ENCODE measurements at places on chromosomes 3 and 15. TPM values are rescaled to one million over a fixed set of nuclear protein-coding genes. Genes with fewer than 3 reads are reported as not detected.

Gene PRICKLE2
- total RNA-seq: not detected

Gene HTR3C
- total RNA-seq: not detected

Gene CYP11A1
- not detected for total RNA-seq

Gene CCDC191
- 2.6 TPM for total RNA-seq

Gene FBXW12
- not detected for total RNA-seq

Gene AADACL2
- total RNA-seq: not detected

Gene HGD
- 0.61 TPM for total RNA-seq

Gene SEMA3F
- total RNA-seq: not detected

Gene PLA2G4E
- total RNA-seq: not detected

Gene UBE2Q2
- total RNA-seq: 30.0 TPM

Gene SLITRK3
- total RNA-seq: not detected

Gene TUBGCP4
- total RNA-seq: 26.9 TPM

Gene BCL2A1
- total RNA-seq: 31.0 TPM

Gene LINS1
- total RNA-seq: 96.2 TPM

Gene SQOR
- total RNA-seq: 124 TPM

Gene MESP2
- not detected for total RNA-seq

Gene SLC27A2
- 45.3 TPM for total RNA-seq

Gene SYNPR
- not detected for total RNA-seq

Gene ATP11B
- total RNA-seq: 115 TPM

Gene CLDN1
- total RNA-seq: 0.07 TPM

Gene SLC9C1
- not detected for total RNA-seq

Gene GASK1A
- not detected for total RNA-seq

Gene ARIH1
- 123 TPM for total RNA-seq

Gene TM4SF1
- total RNA-seq: 0.29 TPM

Measured in T-helper 1 cell treated with Interleukin-12 subunit alpha and Interleukin-12 subunit beta and Interleukin-4 antibody, amounts not matched to agents 30 ng/mL and 1 ng/mL, for 36 hours (primary cell).